ENCODE measurements at places on chromosomes 2 and 18.

- no peak for DNase-seq
These were observed 24.1 kb downstream of the CABLES1 start for GRCh38 chr18:23159344-23159743.

DNA sequence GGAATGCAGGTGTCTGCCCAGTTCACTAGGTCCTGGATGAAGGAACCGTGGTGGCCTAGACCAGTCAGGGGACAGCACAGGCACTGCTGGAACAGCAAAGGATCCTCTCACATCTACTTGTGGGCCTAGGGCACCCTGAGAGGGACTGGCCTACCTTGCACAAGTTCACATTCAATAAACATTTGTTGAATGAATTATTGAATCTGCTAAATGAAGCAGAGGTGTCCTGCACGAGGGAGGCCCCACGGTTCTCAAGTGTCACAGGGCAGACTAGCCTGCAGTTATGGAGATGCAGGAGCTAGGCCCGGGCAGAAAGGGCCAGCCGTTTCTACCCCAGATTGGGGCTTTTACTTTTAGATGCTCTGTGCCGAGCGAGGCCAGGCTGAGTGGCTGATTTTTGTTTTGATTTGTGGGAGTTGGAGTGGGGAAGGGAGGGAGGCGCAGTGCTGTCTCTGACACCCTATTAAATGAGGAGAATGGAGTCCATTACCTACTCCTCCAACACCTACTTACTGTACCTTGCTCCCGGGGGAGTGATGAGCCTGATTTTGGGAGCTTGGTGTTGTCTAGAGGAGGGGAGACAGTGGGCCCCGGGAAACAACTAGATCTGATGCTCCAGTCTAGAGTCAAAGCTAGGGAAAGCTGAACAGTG is 18.4 kb downstream of the SH2D6 start:
- no peak for DNase-seq

GRCh38 chr2:208366215-208367127 is 40.1 kb upstream of the PTH2R start:
- no peak for DNase-seq

DNA sequence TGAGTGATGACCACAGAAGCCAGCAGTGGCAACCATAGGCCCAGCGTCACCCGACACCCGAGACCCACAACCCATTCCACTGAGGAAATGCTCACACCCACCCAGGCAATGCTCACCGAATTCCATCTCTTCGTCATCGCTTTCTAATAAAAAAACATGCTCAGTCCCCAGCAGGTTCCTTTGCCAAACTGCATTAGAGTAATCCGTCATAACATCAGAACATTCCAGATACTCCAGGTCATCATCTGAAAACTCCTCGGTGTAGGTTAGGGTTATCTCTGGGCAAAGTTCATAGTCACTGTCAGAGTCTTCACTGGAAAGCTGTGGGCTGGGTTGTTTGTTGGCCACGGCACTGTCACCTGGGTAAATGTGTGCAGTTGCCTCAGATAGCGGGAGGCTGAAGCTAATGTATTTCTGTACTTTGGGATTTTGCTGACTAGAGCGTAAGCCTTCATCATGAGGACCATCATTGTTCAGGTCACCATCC is 49.3 kb downstream of the ALPK2 start:
- no peak for DNase-seq

GRCh38 chr2:98565941-98566340 is 42.4 kb downstream of the COA5 start:
- DNase-seq: no peak

DNA sequence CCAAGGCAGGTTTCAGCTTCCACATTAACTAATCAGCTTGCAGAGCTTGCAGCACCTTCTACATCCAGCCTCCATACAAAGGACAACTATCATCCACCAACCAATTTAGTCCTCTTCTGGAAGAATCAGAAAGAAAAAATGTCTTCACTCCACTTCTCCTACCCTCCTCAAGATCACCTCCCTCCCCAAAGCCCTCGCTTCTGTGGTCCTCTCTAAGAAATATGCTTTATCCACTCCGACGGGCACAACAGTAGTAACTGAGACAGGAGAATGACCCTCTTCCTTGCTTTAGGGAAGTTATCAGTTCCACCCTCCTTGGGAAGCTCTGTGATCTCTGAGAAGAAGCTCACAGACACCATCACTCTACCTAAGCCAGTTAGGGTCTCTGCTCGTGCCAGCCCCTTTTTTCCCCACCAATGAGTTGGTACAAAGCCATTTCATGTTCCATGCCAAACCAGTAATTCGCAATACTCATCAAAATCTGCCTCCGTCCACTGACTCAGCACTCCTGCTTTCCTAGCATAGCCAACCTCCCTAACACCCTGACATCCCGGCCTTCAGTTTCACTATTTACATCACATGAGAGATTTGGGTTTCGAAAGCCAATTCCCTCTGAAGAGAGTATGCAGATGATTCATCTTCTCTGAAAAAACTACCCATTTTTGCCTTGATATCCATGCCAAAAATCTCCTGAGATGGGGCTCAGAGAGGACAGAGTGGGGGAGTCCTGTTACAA is 114.1 kb upstream of the PKDCC start:
- no peak for DNase-seq

- DNase-seq: no peak
These were observed 23.4 kb downstream of the DNAH6 start for GRCh38 chr2:84539729-84540128.

DNA sequence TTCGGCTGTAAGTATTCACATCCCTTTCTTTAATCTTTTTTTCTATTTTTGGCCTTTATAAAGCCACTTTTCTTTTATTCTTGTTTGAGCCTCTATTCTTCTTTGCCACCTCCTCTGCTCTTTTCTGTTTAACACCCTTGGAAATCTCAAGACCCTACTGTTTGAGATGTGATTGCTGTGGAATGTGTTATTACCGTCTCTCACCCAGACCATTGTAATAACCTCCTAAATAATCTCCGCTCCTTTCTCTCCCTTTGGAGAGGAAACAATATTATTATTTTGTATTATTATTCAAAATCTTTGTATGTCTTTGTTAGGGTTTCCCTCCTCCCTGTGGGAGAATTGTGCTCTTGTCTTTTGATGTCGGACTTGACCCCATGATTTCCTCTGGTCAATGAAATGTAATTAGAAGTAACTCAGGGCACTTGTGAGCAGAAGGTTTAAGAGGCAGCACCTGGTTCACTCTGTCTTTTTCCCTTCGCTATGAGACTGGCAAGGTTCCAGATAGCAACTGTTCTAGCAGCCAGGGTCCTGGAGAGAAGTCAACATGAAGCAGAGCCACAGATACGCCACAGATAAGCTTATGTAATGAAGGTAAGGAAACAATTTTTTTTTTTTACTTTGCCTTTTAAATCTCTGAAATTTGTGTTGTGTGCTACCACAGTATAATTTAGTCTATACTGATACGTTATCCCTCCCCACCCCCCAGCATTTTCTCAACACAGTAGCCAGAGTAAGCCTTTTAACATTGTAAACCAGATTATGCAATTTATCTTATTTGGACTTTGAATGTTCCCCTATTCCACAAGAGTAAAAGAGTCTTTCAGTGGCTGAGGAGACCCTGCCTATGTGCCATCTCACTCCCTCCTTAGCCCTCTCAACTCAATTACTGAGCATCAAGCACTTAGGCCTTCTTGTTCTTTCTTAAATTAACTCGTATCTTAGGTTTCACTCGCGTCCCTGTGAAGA is 601.2 kb upstream of the ZNF804A start:
- DNase-seq: peak; percentile 25

- DNase-seq: no peak
These were observed 5.6 kb upstream of the DNMT3A start for GRCh38 chr2:25347205-25347815.

- no peak for DNase-seq
These were observed 28.2 kb downstream of the DTNA start for GRCh38 chr18:34738175-34738894.
